Omental fat pad (tissue), 4 donors: ENCODE measurements at places on chromosomes 13 and 19. TPM values are rescaled to one million over a fixed set of nuclear protein-coding genes. Genes with fewer than 3 reads are reported as not detected.
A peak's percentile ranks its signal among the peaks of the same experiment; 100 is the strongest.

Gene MUC16
- total RNA-seq, result 0.63 TPM

Gene STARD13
- 31.1 TPM for total RNA-seq

Gene SLC10A2
- not detected for total RNA-seq

Gene PSG2
- not detected for total RNA-seq

Gene LILRA6
- total RNA-seq, result 7.7 TPM

Gene ELANE
- total RNA-seq, result 1.0 TPM

Gene SMIM44
- not detected for total RNA-seq

Gene ZNF577
- 10.4 TPM for total RNA-seq

Gene RASAL3
- total RNA-seq, result 6.9 TPM

Gene PEX11G
- 4.8 TPM for total RNA-seq

GRCh38 chr19:3024509-3024869 is 4.6 kb downstream of the TLE2 start:
- no peak for DNase-seq

GRCh38 chr19:57778336-57778735 is 8.9 kb downstream of the ZNF586 start:
- no peak for DNase-seq

DNA sequence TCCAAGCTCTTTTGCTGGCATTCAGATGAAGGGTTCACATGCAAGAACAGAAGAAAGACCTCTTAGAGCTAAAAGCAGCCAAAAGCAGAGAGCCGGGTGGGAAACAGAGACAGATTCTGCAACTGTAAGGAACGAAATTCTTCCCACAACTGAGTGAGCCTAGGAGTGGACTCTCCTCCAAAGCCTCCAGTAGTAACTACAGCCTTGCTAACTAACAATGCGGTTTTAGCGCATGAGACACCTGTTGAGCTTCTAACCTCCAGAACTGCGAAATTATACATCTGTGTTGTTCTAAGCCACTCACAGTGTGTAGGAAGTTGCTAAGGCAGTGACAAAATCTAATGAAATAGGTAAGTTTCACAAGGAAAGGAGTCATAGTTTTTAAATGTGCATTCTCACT is 98.1 kb upstream of the SLITRK1 start:
- no peak for DNase-seq

- DNase-seq, result no peak
These were observed 45.4 kb upstream of the MYCBP2 start for GRCh38 chr13:77372275-77372674.

- no peak for DNase-seq
These were observed 3.1 kb downstream of the TSC22D1 start for GRCh38 chr13:44573071-44573470.

- no peak for DNase-seq
These were observed 607 bp upstream of the SYNE4 start for GRCh38 chr19:36009220-36009619.

- DNase-seq, result peak; percentile 36
These were observed 547 bp upstream of the INTS6 start for GRCh38 chr13:51453207-51453958.

DNA sequence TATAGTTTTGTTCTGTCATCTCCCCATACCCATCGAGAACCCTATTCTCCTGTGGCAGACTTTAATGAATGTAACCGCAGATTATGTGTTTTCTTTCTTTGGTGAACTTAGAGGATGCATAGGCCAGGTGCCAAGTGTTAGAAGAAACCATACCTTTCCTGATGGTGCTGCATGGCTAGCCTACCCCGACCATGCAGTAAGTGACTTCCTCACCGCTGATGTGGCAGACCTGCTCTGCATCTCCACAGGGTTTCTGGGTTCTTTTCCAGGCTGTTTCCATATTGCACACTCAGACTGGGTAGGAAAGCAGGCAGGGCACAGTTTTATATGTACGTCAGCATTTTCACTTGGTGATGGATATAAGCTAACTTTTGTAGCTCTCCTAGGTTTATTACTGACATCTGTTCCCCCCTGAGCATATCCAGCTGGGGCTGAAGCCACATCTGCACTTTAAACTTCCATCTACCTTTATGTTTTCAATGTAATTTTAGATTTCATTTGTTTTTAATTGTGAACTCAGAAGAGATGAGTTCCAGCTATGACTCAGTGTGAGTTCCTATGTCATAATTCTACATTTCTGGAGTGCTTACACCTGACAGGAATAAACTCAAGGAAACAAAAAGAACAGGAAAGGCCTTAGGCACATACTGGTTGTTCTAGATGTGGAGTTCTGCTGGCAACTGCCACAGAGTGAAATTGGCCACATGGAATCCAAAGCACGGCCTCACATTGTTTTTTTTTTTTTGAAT is 42.3 kb downstream of the LRCH1 start:
- no peak for DNase-seq

DNA sequence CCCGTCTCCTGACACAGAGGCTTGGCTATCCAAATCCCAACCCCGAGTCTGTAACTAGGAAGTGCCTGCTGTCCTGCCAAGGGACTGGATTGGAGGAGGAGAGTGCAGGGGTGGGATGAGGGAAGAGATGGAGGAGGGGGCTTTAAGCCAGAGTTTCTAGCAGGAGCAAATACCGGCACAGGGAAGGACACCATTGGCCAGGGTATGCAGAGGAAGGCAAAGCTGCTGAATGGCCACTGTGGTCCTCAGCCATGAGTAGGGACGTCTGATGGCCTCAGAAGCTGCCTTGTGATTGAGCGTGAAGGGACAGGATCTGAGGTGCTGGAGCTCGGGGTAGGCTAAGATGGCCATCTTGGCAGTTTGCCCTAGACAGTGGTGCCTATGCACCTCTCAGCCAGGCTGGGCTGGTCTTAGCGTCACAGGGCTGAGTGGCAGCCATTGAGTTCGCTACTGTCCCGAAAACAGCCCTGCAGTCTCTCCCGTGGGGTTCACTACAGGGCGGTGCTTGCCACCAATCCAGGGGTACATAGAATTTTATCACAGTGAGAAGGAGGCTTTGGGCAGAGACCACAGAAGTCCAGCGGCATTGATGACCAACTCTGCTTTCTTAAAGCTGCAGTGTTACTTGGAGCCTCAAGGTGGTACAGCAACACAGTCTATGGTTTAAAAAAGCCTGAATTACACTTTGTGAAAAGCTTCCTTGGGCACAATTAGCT is 61.8 kb downstream of the AKAP11 start:
- DNase-seq, result no peak

- no peak for DNase-seq
These were observed 2075.3 kb downstream of the PCDH9 start for GRCh38 chr13:65154661-65155447.

- no peak for DNase-seq
These were observed 12.6 kb downstream of the MKNK2 start for GRCh38 chr19:2038284-2039088.

GRCh38 chr19:41575998-41576397 is at the start of gene CEACAM21:
Gene CEACAM21, plus strand, starts transcription at chr19:41576166. Its CDS starts 109 bp downstream, at chr19:41576275.
- no peak for DNase-seq

DNA sequence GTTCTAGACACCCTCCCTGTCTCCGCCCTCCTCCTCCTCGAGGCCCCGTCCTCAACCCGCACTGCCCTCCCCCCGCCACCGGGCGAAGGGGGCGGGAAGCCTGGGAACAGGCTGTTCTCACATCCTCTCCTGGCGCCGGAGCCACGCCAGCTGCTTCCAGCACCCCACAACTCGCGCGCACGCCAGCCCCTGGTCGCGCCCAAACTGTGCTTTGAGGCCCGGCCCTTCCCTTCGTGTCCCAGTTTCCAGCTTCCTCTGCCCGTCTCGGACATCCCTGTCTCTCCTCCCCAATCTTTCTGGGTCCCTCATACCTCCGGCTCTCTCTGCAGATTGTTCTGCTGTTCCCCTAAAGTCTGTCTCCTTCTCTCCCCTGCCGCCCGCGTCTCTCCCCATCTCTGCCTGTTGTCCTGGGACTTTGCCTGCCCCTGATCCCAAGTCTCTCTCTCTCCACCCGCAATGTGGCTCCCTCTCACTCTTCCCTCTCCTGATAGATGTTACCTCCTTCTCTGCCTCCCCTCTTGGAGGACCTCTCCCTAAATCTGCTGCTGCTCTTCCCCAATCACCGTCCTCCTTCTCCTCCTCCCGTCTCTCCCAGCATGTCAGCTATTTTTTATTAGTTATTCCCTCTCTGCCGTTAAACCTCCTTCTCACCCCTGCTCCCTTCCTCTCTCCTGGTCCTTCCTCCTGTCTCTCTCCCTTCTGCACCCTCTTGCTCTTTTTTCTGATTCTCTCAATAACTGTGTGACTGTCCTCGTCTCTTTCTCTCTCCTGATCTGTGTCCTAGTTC is 14.2 kb downstream of the DPF1 start:
- no peak for DNase-seq

- no peak for DNase-seq
These were observed 185.7 kb downstream of the ABCC4 start for GRCh38 chr13:95115525-95115924.

DNA sequence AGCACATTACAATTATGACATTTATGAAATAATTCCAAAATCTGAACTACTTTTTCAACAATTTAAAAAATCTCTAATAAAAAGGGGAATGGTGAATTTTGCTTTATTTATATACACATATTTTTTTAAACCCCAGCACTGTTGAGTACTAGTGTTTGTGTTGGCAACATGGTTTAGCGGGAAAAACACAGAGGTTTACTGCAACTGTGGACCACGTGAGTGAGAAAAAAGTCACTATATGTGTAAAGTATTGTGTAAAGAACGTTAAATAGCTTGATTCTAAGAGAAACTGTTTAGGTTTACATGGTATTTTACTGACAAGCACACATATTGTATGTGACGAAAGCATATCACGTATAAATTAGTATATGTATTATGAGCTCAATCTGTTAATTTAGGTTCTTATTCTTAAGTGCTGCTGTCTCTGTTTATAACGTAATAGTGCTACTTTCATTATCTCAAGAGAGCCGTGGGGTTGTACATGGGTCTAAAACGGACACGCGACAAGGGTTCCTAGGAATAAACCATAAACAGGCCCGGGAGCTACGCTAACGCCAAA is 617 bp downstream of the SKA3 start:
- DNase-seq, result no peak

DNA sequence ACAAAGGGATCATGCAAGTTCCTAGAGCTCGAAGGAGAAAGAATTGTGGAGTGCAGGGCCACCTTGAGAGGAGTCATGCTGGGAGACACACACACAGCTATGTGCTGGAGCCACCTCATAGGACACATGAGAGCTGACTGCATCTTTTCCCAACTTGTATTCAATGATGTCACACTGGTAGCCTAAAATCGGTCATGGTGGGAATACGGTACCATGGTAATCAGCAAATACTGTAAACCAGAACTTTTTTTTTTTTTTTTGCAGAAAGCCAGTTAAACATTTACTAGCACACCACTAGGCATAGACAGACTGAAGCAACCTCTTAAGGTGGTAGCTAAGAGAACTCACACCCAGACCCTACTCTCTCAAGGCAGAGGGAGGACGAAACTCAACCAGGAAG is 47.0 kb upstream of the INTS6 start:
- no peak for DNase-seq

DNA sequence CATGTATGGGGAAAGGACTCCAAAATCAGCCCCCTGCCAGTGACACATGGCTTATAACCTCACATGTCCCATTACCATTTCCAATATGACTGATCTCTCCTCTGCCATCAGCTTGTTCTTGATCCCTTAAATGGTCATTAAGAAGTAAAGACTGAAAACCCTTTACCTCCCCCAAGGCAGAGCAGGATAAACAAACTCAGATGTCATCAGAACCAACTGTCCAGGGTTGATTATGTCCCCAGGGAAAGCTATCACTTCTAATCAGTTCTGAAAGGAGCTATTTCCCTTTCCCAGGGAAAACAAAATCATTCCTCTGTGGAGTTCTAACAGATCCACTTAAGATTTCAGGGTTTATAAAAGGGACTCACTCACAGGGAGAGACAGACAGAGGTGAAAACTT is 350.9 kb downstream of the SUCLA2 start:
- no peak for DNase-seq

DNA sequence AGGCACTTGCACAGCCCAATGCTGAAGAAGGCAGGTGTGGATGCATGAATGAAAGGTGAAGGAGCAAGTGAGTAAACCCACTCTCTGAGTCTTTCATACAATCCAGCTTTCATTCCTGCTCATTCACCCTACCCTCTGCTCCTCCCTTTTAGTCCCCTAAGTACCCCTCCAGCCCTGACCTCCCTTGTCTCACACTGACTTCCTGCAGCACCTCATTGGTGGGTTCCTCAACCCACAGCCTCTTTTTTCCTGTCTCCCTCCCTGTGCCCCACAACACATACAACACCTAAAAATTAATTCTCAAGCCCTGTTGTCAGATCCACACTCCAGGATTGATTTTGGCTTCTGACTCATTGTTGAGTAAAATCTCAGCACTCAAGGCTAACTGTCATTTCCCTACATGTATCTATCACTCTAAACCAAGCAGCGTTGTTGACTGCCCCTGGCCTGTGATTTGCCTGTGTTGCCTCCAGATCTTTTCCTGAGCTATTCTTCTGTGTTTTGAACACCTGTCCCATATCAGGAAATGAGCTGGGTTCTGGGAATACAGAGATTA is 177.3 kb upstream of the SERP2 start:
- no peak for DNase-seq

GRCh38 chr19:48842789-48843162 is 6.5 kb upstream of the HSD17B14 start:
- DNase-seq, result no peak

GRCh38 chr13:36829753-36830152 is 10.7 kb downstream of the RFXAP start:
- no peak for DNase-seq

DNA sequence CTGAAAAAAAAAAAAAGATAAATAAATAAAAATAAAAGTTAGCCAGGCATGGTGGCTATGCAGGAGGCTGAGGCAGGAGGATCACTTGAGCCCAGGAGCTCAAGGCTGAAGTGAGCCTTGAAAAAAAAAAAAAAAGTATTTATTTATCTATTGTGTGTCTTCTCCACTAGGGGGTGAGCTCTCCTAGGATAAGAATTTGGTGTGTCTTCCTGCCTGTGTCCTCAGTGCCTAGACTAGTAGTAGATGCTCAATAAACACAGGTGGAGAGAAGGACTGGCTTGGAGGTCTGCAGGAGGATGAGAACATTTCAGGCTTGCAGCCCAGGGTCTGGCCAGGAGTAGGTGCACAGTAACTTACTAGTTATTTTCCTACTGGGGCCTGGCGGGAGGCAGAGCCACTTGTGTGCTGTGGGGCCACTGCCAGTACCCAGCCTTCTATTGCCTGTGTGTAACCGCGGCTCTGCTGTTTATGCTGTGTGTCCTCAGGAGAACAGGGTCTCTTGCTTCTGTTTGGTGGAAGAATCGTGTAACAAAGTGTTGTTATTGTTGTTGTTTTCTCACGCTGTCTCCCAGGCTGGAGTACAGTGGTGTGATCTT is 5.4 kb downstream of the LMTK3 start:
- DNase-seq, result no peak

GRCh38 chr13:99995104-99995588 is 13.6 kb downstream of the ZIC2 start:
- DNase-seq, result no peak

- no peak for DNase-seq
These were observed 695 bp downstream of the BST2 start for GRCh38 chr19:17404621-17405249.

- DNase-seq, result no peak
These were observed 3.2 kb upstream of the RASGRP4 start for GRCh38 chr19:38429055-38429810.

- no peak for DNase-seq
These were observed 29.7 kb upstream of the KL start for GRCh38 chr13:32986552-32986951.

GRCh38 chr13:38898481-38898880 is 92.2 kb downstream of the STOML3 start:
- DNase-seq, result no peak

- DNase-seq, result no peak
These were observed 287 bp upstream of the ZSCAN22 start for GRCh38 chr19:58326501-58326913.

- DNase-seq, result no peak
These were observed 174.6 kb downstream of the ITGBL1 start for GRCh38 chr13:101626925-101627555.
